Fibroblast of skin of right biceps (primary cell): ENCODE measurements at places on chromosomes 5 and 9.

GRCh38 chr5:73170522-73170921 is 2.5 kb upstream of the TMEM174 start:
- peak; percentile 22 for DNase-seq

GRCh38 chr5:147481874-147482705 is 27.8 kb downstream of the DPYSL3 start:
- peak; percentile 69 for DNase-seq

DNA sequence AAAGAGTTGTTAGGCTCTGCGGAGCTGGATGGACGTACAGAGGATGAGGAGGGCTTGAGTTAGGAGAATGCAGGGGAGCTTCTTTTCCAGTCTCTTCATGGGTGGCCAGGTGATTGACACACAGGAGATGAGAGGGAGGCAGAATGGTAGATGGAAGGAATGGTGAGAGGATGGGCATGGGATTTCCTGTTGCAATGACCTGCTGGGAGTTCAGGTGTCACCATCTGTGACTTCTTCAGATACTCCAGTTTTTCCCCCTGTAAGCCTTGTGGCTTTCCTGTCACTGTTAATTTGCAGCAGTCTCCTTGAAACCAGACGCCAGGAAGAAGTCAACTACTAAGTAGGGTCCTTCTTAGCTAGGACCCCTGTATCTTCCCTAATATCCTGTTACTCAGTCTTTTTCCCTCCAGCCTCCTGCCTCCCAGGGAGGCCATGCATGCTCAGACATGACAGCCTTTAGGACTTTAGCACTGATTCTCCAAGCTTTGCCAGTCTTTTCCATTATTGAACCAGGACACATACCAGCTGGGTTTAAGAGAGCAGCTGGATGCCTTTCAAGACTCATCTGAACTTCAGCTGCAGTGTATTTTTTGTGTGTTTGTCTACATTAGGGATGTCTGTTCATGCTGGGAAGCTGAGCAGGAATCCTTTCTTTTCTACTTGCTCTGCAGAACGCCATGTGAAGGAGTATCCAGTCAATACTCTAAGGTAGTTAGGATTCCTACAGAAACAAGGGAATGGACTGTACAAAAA is 67.2 kb upstream of the CD180 start:
- DNase-seq, result no peak

DNA sequence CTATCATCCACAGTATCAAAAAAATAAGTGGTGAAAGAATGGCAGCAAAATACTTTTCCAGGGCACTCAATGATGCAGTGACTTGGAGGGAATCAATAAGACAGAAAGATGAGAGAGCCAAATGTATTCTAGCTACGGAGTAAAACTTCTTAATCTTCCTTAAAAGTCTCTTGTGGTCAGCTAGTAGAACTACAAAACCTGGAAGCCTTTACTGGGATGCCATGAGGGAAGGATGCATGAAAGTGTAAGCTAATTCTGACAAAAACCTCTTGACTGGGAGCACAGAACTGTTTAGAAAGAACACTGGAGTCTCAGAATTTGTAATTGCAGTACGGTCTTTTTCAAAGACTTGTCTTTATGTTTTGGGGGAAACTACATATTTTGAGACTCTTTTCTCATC is 432.8 kb upstream of the PTPRD start:
- DNase-seq, result no peak

GRCh38 chr9:3903273-3903672 is 377.5 kb upstream of the RFX3 start:
- no peak for DNase-seq

- DNase-seq, result no peak
These were observed 2.0 kb upstream of the GARNL3 start for GRCh38 chr9:127262602-127263001.

- DNase-seq, result no peak
These were observed 23.9 kb upstream of the KIF4B start for GRCh38 chr5:154989626-154990025.

DNA sequence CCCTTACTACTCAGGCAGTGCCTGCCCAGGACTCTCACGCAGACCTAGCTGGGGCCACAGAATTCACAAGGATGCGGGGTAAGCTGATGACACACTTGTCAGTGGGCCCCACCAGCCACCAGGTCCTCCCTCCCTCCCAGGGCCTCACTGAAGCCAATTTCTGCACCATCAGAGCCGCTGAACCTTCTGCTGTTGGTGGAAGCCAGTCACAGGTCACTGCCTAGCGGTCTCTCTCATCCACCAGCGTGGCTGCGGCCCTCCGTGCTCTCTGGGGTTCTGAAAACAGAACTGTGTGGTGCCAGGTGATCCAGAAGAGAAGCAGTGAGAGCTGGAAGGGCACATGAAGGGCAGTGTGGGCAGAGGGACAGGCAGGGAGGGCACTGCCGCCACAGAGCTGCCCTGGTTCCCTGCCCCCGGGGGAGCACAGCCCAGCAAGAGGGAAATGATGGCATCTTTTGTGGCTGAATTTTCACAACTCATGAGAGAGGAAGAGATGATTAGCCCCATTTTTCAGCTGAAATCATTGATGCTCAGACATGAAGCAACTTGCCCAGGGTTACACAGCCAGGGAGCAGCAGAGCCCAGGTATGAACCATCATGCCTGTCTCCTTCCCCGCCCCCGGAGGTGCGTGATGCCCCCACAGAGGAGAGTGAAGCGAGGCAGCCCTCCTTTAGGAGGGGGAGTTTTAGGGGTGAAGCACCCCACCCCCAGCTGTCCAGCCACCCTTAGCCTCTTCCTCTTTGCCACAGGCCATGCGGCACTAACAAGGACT is 41.4 kb upstream of the CPLX2 start:
- no peak for DNase-seq

GRCh38 chr9:124286292-124286931 is 28.7 kb downstream of the NEK6 start:
- peak; percentile 64 for DNase-seq

DNA sequence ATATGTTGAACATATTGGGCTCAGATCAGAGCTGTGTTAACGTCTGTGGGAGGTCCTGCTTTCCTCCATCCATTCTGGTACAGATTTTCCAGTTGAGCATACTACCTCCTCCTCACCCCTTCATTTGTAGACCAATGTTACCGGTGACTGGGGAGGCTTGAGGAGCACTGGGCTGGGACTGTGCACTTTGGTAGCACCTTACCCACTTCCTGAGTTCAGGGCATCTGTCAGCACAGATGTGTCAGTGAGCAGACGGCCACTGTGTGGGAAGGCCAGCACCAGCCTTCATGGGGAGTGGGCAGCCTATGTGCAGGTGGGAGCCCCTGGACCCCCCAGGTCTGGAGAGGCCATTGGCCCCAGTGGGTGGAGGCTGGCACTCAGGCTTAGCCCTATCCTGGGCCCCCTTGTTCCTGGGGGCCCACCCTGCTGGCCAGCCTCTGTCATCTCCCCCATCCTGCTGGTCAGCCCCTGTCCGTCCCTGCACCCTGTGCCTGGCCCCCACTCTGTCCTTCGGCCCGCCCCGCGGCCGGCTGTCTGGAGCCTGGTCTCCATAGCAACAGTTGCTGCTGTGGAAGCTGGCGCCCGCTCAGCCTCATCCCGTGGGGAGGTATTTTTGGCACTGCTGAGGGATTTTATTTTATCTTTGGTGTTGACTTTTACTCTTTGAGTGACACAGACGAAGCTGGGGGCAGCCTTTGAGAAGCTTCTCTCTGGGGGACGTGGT is 21.3 kb downstream of the WNK2 start:
- peak; percentile 8 for DNase-seq

DNA sequence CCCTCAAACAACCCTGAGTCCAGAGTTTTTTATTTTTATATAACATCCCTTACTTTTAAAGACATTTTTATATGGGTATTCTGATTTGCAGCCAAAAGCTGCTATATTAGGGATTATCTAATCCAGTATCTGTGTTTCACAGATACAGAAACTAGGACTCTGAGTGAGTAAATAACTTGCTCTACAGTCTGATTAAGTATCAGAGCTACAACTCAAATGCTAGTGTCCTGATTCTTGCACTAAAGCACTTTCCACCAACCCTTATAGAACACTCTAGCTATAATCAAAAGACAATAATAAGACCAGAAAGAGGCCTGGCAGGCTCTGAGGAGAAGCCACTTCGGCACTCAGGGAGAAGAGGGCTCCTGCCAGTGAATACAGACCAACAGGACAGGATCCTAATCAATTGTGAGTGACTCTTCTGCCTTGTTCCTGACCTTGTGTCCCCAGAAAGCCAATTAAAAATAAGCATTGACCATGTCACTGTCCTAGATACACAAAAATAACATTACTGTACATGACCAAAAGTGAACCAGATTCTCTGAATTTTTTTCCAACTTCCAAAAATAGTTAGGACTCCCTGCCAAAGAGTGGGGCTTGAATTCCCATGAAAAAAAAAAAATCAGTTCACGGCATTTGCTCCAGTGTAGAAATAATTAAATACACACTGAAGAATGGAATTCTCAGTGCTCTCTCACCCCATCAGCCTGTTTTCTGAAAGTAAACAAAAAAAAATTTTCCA is 63.6 kb upstream of the MAP3K1 start:
- peak; percentile 34 for DNase-seq

GRCh38 chr9:77433675-77434445 is 214.3 kb downstream of the GNA14 start:
- peak; percentile 65 for DNase-seq

GRCh38 chr5:129670957-129671500 is 76.9 kb upstream of the MINAR2 start:
- peak; percentile 84 for DNase-seq

- DNase-seq, result no peak
These were observed 6.4 kb downstream of the HOMER1 start for GRCh38 chr5:79507251-79508205.

DNA sequence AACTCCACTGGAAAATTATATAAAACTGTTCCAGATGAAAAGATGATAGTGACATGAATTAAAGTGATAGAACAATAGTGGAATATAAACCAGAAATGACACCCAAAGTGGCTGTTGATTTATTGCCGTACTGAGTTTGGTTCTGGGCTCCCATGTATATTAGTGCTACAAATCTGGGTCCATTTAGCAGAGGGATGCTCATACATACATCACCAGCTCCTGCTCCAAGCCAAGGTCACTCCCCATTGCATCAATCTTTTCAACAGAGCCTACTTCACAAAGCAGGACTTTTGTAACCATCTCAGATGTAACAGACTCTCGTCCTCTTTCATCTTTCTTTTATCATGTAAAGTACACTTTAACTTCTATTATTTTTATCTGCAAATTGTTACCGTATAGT is 208.6 kb downstream of the GAPVD1 start:
- no peak for DNase-seq

DNA sequence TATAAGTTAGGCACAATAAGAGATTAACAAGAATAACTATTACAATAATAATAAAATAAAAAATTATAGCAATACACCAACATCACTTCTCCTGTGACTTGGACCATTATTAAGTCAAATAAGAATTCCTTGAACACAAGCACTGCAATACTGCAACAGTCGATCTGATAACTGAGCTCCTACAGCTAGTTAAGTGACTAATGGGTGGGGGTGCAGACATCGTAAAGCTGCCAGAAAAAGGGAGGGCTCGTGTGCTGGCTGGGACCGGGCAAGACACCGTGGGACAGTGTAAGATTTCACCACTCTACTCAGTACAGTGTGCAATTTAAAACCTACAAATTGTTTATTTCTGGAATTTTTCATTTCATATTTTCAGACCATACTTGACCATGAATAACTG is 78.8 kb downstream of the SNX24 start:
- peak; percentile 35 for DNase-seq

GRCh38 chr5:163276466-163276865 is 160.9 kb upstream of the CCNG1 start:
- no peak for DNase-seq

- DNase-seq, result no peak
These were observed 118.1 kb downstream of the ADAMTS2 start for GRCh38 chr5:179227229-179227579.

- DNase-seq, result no peak
These were observed 328.6 kb downstream of the ENC1 start for GRCh38 chr5:74311961-74312360.

DNA sequence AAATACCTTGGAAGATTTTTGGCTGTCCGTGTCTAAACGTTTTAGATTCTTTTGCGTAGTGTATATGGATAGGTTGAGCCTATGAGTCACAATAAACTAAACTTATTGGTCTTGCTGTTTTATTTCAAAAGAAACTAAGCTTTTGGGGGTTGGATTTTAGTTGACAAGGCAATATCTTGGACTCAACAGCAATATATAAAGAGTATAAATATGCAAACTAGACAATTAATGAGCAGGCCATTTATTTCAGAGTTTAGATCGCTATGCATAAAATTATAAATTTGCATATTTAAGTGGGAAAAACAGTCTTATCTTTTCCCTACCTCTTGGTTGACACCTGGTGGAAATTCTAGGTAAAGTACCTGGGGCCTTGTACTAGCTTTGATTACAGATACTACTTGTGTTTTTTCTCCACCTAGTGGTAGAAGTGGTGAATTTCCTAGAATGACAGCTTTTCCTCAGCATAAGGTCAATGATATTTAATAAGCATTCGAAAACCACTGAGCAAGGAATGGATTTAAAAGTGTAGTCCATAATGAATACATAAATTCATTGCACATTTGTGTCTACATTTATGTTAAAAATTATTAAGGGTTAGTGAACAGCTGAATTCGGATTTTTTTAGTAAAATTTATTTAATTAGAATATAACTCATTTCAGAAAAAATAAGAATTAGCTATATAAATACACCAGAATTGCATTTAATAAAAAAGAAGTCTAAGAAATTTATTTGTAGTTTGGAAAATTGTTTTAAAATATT is 1.7 kb upstream of the ARRDC3 start:
- peak; percentile 88 for DNase-seq

GRCh38 chr9:10387282-10387681 is 225.5 kb downstream of the PTPRD start:
- no peak for DNase-seq

DNA sequence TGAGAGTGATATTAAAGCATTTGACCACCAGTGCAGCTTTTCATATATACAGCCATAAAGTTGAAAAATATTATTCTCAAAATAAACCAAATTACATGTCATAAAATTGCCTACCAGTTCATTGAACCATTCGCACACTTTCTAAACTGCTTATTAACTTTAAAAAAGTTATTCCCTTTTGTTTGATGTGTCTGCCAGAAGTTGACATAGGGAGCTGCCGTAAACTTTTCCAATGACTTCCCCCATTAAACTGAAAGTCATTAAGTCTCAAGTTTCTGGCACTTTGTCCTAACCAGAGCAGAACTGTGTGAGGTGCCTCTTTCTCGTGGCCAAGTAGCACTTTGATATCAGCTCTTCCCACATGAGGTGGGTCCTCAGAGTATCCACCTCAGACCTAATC is 582.0 kb upstream of the DMAC1 start:
- DNase-seq, result no peak
